ENCODE measurements at places on chromosomes 7 and 10.
A peak's percentile ranks its signal among the peaks of the same experiment; 100 is the strongest.

DNA sequence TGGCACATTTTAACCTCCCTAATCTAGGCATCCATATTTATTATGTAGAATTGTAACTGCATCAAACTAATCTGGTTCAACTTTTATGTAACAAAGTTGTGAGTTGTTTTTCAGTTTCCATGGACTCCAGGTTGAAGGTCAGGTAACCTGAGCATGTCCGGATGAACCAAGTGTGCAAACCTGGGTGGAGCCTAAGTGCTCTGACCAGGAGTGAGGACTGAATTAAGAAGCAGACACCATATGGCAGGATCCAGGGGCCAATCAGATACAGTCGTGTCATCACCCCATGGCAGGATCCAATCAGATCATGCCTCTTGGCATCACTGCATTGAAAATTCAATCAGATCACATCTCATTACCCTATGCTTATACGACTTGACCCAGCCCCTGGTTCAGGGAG lies 41.2 kb upstream of the PHYHIPL start:
- DNase-seq, result no peak

- no peak for DNase-seq
Measured at GRCh38 chr7:12827920-12828319, 140.5 kb downstream of the ARL4A start.

GRCh38 chr10:35262436-35262835 lies 73.9 kb upstream of the CCNY start:
- no peak for DNase-seq

DNA sequence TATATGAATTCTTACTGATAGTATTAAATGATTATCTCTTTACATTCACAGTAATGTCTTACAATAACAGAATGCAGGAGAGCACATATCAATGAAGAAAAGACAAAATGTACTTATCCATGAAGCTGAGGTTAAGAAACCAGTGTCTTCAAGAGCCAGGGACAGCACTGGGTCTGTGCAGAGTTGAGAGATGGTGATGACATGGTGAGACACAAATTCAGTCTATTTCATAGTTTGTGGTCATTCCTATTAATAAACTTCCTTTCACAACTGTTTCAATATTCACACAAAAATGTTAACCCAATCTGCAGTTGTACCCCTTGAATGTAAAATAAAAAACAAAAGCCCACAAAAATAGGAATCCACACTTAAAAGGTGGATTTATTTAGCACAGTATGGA lies 5.3 kb upstream of the MAGI2 start:
- DNase-seq, result no peak

DNA sequence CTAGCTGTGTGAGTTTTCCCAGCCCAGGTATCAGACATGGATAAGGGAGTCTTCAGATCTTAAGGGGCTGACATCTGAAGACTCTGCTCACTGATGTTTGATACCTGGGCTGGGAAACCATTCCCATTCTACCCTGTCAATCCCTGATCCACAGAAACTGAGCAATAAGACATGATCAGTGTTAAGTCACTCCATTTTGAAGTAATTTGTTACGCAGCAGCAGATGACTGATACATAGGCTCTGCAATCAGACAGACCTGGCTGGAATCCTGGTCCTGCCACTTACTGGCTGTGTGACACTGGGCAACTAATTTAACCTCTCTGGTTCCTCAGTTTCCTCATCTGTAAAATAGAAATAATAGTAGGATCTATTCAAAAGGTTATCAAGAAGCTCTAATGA lies 6.6 kb downstream of the DCLRE1C start:
- no peak for DNase-seq

DNA sequence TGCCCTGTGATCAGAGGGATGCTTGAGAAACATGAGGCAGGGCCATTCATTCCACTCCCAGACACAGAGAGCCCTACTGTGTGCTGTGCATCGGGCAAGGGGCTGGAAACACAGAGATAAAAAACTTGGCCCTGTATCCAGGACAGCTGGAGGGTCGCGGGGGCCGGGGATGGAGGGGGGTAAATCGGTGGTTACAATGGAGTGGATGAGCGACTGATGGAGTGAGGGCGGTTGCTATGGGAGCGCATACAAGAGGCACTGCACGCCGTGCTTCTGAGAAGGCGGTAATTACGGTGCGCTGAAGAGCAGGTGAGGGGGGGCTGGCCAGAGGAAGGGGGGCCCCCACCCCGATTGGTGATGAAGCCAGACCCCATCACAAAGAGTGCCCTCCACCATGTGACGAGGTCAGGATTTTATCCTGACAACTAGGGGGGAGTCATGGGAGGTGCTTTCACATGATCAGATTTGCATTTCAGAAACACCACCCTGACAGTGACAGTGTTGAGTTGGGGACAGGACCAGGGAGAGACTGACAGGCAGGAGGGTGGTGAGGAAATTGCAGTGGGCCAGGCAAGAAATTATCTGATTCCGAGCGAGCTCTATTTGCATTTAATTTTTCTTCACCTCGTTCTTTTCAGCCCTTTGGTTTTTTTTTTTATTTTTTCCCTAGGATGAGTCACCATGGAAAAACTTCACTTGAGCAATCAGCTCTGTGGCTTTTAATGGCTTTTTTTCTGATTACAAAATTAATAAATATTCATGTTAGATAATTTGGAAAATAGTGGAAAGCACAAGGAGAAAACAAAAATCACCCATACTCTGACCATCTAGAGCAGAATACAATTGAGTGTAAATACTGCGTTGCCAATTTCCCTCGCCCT lies 7.8 kb downstream of the CPA5 start:
- DNase-seq, result peak; percentile 41

- no peak for DNase-seq
Measured at GRCh38 chr10:3071405-3072198, 4.3 kb downstream of the PFKP start.

DNA sequence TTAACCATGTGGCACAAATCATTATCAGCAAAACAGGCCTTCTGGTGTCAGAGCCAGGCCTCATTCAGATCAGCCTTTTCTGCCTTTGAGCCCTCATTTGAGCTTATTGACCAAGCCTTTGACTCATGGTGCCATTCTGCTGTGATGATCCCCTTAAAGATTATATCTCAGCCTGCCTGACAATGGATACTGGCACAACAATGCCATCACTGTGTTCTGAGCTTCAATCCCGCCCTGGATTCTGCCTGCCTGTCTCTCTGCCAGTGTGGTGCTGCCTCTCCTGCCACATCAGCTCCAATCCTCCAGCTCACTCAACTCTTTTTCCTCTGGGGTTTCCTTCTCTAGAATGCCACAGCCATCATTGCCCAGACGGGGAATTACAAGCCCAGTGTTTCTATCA lies 52.6 kb downstream of the SRI start:
- no peak for DNase-seq

- DNase-seq, result no peak
Measured at GRCh38 chr10:100942229-100942628, 27.1 kb upstream of the SEMA4G start.

DNA sequence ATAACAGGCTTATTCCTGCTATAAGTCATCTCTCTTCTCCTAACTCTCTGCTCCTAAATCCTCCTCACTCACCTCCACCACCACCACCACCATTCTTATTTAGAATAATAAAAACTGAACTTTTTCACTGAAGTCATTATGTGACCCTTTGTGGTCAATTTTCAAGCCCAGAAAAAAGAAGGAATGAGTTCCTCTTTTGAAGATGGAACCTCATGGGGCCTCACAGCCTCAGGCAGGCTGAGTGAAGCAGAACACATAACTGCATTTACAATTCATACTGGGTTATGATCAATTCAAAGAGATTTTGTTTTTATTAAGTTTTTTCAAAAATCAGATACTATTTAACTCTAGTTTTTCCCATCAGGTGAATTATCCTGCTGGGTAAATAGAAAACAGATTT lies 29.8 kb downstream of the PNLIPRP3 start:
- DNase-seq, result no peak

DNA sequence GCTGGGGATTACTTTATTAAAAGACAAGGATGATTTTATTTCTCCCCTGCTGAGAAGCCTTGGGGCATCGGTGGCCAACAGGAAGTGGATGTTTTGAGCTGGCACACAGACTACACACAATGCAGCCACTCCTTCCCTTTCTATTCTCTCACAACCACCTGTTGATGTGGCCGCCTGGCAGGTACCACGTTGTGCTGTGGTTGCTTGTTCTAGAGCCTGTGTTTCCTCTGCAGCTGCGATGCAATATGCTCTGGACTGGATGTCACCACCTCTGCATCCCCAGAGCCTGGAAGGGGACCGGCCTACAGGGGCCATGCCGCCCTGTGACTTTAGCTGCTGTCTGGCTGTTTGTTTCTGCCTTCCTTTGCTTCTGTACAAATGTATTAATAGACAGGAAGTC lies 195.7 kb upstream of the CELF2 start:
- no peak for DNase-seq

GRCh38 chr10:35058134-35058533 lies 32.0 kb downstream of the CUL2 start:
- DNase-seq, result peak; percentile 69

GRCh38 chr10:70169649-70170364 lies 507 bp downstream of the SAR1A start:
- DNase-seq, result no peak

- no peak for DNase-seq
Measured at GRCh38 chr7:128263420-128263819, 22.3 kb downstream of the LEP start.

DNA sequence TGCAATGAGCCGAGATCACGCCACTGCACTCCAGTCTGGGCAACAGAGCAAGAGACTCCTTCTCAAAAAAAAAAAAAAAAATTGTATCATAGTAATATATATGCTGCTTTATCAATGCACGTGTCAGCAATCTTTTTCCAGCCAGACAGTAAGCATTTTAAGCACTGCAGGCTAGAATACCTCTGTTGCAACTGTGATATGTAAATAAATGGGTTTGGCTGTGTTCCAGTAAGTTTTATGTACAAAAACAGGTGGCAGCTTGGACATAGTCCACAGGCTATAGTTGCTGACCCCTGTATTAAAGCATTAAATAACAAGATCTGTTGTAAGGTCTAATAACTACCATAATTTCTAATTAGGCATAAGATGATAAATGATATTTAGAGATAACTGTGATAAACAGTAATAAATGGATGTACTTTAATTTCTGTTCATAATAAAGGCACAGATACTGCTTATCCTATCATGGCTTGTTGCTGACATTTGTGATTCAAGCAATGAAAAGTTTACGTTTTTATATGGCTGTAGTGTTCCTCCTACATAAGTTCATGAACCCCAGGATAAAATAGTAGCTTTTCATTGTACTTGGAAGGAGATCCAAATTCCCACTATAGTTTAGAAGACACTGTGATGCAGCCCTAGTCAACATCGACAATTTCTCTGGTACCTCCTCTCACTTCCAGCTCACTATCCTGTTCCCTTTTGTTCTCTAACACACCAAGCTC lies 161.4 kb downstream of the ELMO1 start:
- no peak for DNase-seq

GRCh38 chr7:47691988-47692387 lies 110.1 kb upstream of the TNS3 start:
- DNase-seq, result no peak

GRCh38 chr7:27161214-27161720 lies 4.1 kb downstream of the HOXA9 start:
- DNase-seq, result peak; percentile 18

DNA sequence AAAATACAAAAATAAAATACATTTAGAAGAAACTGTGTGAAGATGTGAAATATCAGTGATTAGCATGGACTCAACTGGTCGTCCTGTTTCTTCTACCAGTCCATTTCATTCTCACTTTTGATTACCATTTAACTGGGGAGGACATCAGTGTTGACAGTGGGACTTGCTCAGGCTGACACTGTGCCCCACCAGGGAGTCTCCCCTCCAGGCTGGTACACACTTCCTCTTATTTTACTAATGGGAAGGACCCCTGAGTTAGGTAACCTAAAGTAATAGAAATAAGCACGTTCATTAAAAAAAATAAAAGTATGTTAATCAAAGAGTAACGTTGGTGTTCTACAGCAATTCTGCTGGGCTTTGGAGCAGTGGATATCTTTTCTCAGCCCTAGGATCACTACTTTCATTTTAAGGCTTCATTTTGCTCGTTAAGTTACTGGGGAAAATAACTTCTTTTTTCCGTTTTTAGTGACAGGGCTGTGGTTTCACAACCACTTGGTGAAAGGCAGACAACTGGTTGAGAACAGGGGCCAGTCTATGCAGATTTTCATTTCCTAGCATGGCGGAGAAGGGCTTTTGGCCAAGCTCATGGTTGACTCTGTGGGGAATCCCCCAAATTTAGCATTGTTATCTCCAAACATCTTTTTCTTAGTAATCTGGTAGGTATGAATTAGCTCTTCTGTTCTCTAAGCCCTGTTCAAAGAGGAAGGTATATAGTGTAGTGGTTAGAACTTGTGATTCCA lies 2.1 kb downstream of the SNX10 start:
- DNase-seq, result no peak

GRCh38 chr10:122462533-122463465 lies 1.4 kb downstream of the HTRA1 start:
- no peak for DNase-seq

DNA sequence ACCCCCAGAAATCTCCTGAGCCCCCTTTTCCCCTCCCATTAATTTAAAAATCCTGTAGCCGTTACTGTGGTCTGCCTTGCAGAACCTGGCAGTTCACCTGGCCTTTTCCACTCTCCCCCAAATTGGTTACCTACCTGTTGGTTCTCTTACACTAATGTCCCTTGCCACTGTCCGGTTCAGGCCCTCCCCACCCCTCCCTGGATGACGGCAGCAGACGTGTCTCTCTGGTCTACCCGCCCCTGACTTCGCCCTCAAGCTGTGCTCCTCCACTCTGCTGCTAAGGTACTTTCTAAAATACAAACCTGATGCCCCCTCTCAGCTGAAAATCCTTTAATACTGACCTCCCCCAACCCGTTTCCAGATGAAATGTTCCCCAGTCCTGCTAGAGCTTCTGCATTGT lies 15.6 kb upstream of the SH3PXD2A start:
- no peak for DNase-seq

DNA sequence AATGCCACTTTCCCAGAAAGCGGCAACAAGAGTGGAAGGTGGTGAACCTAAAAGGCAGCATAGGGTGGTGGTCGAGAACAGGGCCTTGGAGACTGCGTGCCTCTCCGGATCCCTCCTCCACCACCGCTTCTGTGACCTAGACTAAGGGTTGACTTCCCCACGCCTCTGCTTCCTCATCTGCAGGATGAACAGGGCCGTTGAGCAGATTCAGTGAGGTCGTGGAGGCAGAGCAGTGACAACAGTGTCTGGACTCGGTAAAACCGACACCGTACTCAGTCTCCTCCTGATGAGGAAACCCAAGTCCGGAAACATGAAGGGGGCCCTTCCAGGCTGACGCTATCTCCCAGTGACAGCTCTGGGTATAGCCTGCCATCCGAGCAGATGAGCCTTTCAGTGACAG lies 162.6 kb downstream of the CELF2 start:
- DNase-seq, result no peak

GRCh38 chr10:79069325-79070080 lies 737 bp downstream of the ZMIZ1 start:
- no peak for DNase-seq

DNA sequence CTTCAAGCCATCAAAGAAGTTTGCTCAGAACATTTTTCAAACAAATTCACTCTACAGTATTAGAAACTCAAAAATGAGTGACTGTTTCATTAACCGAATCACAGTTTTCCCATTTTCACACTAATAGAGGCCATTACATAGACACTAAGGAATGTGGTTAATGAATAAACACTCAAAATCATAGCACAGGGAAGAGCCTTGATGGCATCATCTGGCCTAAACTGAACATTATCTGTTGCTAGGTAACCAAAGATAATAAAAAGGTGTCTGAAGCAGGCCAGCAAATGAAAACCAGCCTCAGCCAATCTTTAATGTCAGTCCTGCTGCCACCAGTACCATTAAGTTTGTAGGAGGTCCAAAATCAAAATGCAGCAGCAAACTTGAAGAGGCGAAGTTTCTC lies 492.4 kb upstream of the STEAP1 start:
- no peak for DNase-seq

Data from GM04504 (cell line).